Left ventricle myocardium inferior (tissue), 1 donor: ENCODE measurements at places on chromosomes 12 and 14. TPM values are rescaled to one million over a fixed set of nuclear protein-coding genes. Genes with fewer than 3 reads are reported as not detected.

IL31 gene
- not detected for total RNA-seq

- H3K4me3 ChIP-seq, result no peak overlapping the region
- DNase-seq, result no peak
- no peaks in the 10 kb centered on the region for H3K27me3 ChIP-seq
Measured at GRCh38 chr12:58034311-58034710, 92.9 kb downstream of the ATP23 start.

DNA sequence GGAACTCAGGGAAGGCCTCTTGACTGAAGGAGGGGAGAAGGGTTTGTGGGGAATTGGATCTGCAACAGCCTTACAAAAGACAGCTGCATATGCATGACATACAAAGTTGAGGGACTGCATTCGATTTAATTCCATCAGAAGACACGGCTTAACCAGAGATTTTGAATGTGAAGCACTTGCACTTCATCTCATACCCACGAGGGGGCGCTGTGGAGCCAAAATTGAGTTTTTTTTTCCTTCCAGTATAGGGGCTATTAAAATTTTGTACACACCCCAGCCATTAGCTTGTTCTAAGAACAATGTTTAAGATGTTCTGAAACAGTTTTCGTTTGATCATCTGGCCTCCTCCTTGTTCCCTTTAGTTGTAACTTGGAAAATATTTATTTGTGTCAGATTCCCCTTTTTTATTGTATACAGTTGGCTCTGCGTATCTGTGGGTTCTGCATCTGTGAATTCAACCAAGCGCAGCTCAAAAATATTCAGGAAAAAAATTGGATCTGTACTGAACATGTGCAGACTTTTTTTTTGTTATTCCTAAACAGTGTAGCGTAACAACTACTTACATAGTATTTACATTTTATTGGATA is 1.6 kb downstream of the SUDS3 start:
- H3K4me3 ChIP-seq, result peak overlapping the region; percentile 99
- peaks cover 52% of the 10 kb centered on the region for H3K4me1 ChIP-seq
- peaks cover 28% of the 10 kb centered on the region for H3K36me3 ChIP-seq
- no peaks in the 10 kb centered on the region for H3K27me3 ChIP-seq

DNA sequence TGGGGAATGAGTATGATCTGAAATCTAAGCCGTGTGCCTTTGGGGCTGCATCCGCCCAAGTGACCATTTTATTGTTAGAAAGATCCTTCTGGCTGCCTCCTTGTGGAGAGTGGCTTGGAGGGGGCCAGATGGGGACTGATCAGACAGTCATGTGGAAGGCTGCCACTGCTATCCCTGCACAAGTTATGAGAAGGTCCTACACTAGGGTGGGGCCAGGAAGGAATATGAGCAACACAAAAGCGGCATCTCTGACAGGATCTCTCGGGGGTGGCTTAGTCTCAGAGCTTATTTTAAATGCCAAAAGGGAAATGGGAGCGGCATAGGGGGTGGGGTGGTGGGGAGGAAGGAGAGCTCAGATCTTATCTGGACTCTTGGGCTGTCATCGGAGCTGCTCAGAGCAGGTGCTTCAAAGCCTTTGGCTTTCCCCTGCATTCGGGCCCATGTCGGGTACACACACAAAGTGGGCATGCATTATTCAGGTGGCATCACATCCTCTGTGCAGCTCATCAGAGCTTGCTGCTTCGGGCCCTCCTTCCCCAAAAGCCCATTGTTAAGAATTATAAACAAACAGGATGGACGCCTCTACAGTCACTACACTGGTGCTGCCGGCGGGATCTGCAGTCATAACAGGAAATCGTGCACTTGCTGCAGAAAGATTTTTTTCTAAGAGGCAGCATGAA is 805.4 kb downstream of the VRK1 start:
- H3K27me3 ChIP-seq, result peaks cover 10% of the 10 kb centered on the region
- DNase-seq, result no peak
- H3K4me3 ChIP-seq, result no peak overlapping the region
- no peaks in the 10 kb centered on the region for H3K4me1 ChIP-seq
- no peak overlapping the region for H3K27ac ChIP-seq

- H3K27ac ChIP-seq, result peak overlapping the region; percentile 88
- H3K27me3 ChIP-seq, result no peaks in the 10 kb centered on the region
- DNase-seq, result no peak
- peak overlapping the region; percentile 91 for H3K4me3 ChIP-seq
- peaks cover 28% of the 10 kb centered on the region for H3K36me3 ChIP-seq
Measured at GRCh38 chr12:132986885-132987225, 688 bp downstream of the ZNF26 start.

DNA sequence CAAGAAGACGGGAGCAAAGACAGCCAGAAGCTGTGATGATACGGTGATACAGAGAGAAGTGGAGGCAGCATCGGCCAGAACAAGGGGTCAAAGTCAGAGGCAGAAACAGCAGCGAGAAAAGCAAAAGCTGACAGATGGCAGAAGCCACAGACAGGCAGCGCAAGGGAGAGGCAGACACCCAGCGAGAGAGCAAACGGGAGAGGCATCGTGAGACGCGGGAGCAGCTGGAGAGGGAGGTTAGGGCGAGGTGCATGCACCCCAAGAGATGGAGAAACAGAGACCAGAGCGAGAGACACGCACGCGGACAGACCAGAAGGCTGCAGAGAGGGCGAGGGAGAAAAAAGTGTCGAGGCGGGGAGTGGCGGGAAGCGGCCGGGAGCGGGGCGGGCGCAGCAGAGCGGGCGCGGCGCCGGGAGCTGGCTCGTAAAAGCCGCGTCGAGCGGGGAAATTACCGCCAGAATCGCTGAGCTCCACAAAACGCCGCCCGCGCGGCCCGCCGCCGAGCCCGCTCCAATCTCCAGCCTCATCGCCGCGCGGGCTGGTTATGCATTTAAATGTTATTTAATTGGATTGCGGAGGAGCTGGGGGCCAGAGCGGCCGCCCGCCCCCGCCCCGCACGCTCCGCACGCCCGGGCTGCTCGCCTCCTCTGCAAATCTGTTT is 15.6 kb downstream of the SMUG1 start:
- no peaks in the 10 kb centered on the region for H3K36me3 ChIP-seq
- peaks cover 14% of the 10 kb centered on the region for H3K4me1 ChIP-seq
- H3K27ac ChIP-seq, result no peak overlapping the region
- peaks cover 69% of the 10 kb centered on the region for H3K27me3 ChIP-seq

KRT75 gene
- total RNA-seq, result not detected

GSC gene
- total RNA-seq, result 0.66 TPM

GRCh38 chr12:93632383-93632782 is 44.8 kb upstream of the CRADD start:
- H3K27me3 ChIP-seq, result no peaks in the 10 kb centered on the region
- H3K36me3 ChIP-seq, result peaks cover 3% of the 10 kb centered on the region
- H3K4me1 ChIP-seq, result no peaks in the 10 kb centered on the region
- no peak overlapping the region for H3K4me3 ChIP-seq

OR4K14 gene
- total RNA-seq, result not detected

DNA sequence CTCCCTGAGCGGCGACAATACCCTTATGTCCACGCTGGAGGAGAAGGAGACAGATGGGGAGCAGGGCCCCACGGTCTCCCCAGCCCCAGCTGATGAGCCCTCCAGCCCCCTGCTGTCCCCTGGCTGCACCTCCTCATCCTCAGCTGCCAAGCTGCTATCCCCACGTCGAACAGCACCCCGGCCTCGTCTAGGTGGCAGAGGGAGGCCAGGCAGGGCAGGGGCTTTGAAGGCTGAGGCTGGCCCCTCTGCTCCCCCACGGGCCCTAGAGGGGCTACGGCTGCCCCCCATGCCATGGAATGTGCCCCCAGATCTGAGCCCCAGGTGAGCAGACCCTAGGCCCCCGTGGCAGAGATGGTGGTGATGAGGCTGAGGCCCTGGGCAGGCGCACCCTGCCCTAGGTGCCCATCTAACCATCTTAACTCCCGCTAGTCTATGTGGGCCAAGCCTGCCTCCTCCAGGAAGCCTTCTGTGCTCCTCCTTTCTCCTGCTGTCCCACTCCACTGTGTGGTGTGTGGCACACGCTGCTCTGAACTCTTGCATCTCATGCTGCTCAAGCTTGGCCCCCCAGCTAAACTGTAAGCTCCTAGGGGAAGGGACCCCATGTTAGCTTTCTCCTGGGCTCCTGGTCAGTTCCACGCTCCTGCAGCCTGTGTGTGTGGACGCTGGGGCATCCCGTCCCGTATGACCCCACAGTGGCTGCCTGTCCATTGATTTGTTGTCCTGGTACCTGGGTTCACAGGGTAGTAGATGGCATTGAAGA is 12.1 kb downstream of the MCRS1 start:
- peaks cover 36% of the 10 kb centered on the region for H3K4me1 ChIP-seq
- no peak for DNase-seq
- H3K27me3 ChIP-seq, result no peaks in the 10 kb centered on the region
- H3K27ac ChIP-seq, result peak overlapping the region; percentile 38
- peaks cover 51% of the 10 kb centered on the region for H3K36me3 ChIP-seq
- H3K4me3 ChIP-seq, result no peak overlapping the region

PTPN21 gene
- 42.3 TPM for total RNA-seq

GPR84 gene
- not detected for total RNA-seq

- no peak for DNase-seq
- no peaks in the 10 kb centered on the region for H3K27me3 ChIP-seq
- H3K4me1 ChIP-seq, result peaks cover 7% of the 10 kb centered on the region
- H3K4me3 ChIP-seq, result no peak overlapping the region
Measured at GRCh38 chr12:65389436-65389835, 111.0 kb downstream of the MSRB3 start.

DNA sequence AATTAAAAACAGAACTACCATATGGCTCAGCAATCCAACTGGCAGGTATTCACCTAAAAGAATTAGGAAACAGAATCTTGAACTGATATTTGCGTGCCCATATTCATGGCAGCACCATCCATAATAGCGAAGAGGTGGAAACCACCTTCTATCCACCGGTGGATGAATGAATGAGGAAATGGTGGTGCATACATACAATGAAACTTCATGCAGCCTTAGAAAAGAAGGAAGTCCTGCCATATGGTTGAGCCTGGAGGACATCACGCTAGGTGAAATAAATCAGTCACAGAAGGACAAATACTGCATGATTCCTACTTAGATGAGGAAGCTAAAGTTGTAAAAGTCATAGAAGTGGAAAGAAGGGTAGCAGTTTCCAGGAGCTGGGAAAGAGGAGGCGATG is 6.6 kb downstream of the TCL1A start:
- no peak for DNase-seq
- H3K27me3 ChIP-seq, result peaks cover 88% of the 10 kb centered on the region
- no peaks in the 10 kb centered on the region for H3K4me1 ChIP-seq
- H3K27ac ChIP-seq, result no peak overlapping the region
- no peak overlapping the region for H3K4me3 ChIP-seq

SERPINA5 gene
- total RNA-seq, result 2.1 TPM
